Activated naive CD8-positive, alpha-beta T cell treated with anti-CD3 and anti-CD28 coated beads, Interleukin-2, amount 10 ng/mL, durations not matched to agents 7 days and 5 days (primary cell): ENCODE measurements at places on chromosomes 1 and 21.

DNA sequence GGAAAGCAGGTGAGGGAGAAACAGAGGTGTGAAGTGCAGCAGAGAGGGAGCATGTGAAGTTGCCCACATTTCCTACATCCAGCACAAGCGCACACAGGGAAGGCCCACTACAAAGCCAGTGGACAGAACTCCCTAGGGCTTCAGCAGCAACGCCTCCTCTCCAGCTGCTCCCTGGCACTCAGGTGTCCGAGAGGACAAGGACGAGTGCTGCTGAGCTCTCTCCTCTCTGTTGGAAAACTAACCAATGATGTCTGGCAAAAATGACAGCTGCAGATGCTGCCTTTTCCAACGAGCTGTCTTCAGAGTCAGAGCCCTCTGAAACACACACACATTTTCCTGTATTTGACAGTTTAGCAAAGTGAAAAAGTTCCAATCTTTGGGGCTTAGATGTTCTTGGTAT lies 86.8 kb downstream of the HSF2BP start:
- H3K36me3 ChIP-seq: no peaks in the 10 kb centered on the region
- H3K27ac ChIP-seq: no peak overlapping the region
- peaks cover 10% of the 10 kb centered on the region for H3K27me3 ChIP-seq
- no peak for DNase-seq

GRCh38 chr1:26352338-26352679 lies 1.6 kb downstream of the CRYBG2 start:
- peaks cover 2% of the 10 kb centered on the region for H3K27me3 ChIP-seq
- H3K36me3 ChIP-seq: peaks cover 2% of the 10 kb centered on the region
- peaks cover 8% of the 10 kb centered on the region for H3K4me1 ChIP-seq

DNA sequence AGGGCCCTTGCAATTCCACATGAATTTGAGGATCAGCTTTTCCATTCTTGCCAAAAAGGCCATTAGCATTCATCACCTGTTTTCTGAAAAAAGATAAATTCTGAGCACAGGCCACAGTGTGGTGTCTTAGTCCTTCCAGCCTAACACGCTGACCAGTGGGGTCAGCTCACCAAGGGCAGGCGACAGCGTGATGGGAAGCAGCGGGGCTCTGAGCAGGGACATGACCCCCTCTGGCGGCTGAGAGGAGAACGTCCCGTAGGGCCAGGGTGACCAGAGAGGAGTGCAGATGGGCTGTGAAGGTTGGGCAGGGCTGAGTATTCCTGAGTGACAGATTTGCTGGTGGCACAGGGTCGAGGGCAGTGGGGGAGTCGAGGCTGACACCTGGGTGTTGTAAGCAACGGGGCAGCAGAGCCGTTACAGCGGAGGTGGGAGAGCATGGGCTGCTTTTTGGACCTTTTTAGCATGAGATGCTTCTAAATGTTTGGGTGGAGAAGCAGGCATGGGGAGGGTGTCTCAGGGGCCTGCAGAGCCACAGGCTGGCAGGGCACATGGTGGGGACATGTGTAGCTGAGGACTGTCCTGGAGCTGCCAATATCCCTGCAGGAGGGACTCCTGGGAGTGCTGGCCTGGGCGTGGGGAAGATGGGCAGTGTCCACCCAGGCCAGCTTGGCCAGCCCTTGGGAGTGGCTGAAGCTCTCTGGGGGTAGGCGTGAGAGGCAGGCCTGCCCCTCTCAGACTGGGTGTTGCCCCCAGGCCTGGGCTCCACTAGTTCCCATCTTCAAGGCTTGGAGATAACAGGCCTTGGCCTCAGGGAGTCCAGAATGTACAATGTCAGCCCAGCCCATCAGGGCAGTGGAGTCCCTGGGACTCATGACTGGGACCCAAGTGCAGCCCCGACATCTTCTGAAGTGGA lies 8.6 kb upstream of the CALML6 start:
- peak overlapping the region; percentile 78 for H3K27ac ChIP-seq
- H3K36me3 ChIP-seq: no peaks in the 10 kb centered on the region
- H3K27me3 ChIP-seq: peaks cover 1% of the 10 kb centered on the region
- peak; percentile 73 for DNase-seq
- peak overlapping the region; percentile 30 for H3K4me3 ChIP-seq
- peaks cover 12% of the 10 kb centered on the region for H3K4me1 ChIP-seq

DNA sequence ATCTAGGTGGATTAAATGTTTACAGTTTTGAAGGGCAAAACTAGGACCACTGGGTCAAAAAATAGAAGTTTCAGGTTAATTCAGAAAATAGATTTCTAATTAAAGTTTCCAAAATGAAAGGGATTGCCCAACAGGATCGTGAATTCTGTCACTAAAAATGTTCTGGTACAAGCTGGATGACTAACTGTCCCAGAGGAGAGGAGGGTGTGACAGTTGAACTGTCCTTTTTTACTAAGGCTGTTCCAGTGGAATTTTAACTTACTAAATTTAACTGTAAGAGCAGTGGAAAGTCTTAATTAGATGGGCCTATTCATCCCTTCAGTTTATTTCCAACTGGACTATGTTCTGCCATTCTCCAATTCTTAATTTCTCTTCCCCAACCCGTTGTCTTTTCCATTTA lies 7.2 kb downstream of the SNX7 start:
- no peaks in the 10 kb centered on the region for H3K4me1 ChIP-seq
- H3K27ac ChIP-seq: no peak overlapping the region
- H3K36me3 ChIP-seq: no peaks in the 10 kb centered on the region
- peaks cover 12% of the 10 kb centered on the region for H3K27me3 ChIP-seq

DNA sequence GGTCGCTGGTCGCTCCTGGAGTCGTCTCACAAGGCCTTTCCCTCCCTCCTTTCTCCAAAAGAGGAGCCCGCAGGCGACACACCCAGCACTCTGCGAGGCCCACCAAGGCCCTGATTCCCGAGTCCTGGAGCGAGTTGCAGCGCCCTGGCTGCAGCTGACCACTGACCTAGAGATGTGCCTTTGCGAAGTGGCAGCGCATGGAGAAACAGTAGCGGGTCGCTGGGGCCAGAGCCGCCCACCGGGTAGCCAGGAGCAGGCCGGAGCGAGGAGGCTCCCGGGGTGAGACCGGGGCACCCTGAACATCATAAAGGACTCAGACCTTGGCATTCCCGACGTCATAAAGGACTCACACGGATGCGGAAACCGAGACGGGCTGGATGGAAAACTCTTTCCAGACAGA lies 10.3 kb upstream of the NBPF11 start:
- H3K27ac ChIP-seq: no peak overlapping the region
- peaks cover 3% of the 10 kb centered on the region for H3K4me1 ChIP-seq
- H3K4me3 ChIP-seq: no peak overlapping the region
- H3K36me3 ChIP-seq: no peaks in the 10 kb centered on the region

DNA sequence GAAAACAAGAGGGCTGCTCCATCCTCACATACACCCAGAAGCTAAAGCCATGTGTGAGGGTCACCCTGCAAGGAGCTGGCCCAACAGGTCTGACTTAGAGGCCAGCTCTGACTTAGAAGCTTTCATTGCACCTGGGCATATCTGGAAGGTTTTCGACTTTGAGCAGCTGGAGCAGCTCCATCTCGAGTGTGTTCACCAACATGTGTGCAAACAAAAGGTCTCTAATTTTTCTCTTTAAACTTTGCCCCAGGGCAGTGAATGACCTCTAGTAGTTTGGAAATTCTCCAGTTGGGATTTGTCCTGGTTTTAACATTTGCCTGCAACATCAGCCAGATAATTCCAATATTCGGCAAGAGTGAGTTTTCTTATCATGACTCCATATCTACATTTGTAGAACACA lies 108.3 kb downstream of the TNR start:
- H3K4me1 ChIP-seq: no peaks in the 10 kb centered on the region
- H3K27me3 ChIP-seq: peaks cover 7% of the 10 kb centered on the region
- H3K27ac ChIP-seq: no peak overlapping the region
- H3K36me3 ChIP-seq: no peaks in the 10 kb centered on the region
